T-helper 17 cell (primary cell): ENCODE measurements at places on chromosomes 6 and 20.

GRCh38 chr20:51636123-51636522 is 93.6 kb upstream of the NFATC2 start:
- DNase-seq: no peak

- no peak for DNase-seq
These were observed 56.1 kb upstream of the STMND1 start for GRCh38 chr6:17045581-17046322.

GRCh38 chr6:506508-506907 is 115.0 kb downstream of the IRF4 start:
- DNase-seq: no peak

DNA sequence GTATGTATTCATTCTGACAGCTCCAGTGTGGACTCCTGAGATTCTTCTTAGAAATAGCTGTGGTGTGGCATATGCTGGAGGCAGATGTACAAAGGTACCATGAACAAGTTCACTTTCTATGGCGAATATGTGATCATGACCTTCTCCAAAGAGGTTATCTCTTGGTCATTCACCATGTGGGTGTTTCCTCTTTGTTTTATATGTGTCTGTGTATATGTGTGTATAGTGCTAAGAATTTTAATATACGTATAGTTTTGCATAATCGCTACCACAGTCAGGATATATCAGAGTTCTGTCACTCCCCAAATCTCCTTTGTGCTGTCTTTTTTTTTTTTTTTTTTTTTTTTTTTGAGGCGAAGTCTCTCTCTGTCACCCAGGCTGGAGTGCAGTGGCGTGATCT is 47.1 kb downstream of the PHACTR2 start:
- DNase-seq: no peak

DNA sequence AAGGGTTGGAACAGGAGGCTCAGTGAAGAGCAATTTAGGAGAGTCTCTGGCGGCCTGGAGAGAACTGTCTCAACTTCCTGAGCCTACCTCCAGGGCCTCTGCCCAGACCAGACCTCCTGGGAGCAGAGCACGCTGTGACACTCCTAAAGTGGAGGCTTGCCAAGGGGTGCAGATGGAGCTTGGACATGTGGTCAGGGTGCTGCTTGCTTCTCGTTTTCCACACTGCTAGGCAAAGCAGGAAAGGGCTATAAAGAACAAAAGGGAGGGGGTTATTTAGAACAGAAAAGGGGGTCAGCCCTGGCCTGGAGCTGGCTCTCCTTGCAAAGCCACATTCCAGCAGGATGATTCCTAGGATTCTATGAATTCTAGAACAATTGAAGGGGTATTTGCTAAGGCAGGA is 145.7 kb upstream of the GGTLC1 start:
- no peak for DNase-seq

DNA sequence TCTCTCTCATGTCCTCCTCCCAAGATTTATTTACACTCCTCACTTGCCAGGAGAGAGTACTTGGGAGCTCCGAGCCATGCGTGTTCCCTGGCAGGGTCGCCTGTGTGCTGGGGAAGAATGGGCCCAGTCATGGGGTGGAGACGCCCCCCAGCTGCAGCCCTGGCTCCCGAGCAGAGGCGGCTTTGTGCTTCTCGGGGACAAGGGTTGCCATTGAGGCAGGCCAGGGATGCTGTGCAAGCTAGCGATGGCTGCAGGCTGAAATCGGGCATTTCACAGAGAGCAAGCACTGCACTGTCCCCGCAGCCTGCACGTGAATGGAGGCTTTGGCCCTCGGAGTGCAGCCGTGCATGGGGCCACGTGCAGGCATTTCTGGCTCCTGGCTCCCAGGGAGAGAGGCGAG is 23.8 kb downstream of the PHACTR3 start:
- no peak for DNase-seq

GRCh38 chr6:166758136-166758704 is 131.2 kb upstream of the RPS6KA2 start:
- DNase-seq: no peak

- no peak for DNase-seq
These were observed 67.6 kb downstream of the MRPL14 start for GRCh38 chr6:44059359-44060346.

DNA sequence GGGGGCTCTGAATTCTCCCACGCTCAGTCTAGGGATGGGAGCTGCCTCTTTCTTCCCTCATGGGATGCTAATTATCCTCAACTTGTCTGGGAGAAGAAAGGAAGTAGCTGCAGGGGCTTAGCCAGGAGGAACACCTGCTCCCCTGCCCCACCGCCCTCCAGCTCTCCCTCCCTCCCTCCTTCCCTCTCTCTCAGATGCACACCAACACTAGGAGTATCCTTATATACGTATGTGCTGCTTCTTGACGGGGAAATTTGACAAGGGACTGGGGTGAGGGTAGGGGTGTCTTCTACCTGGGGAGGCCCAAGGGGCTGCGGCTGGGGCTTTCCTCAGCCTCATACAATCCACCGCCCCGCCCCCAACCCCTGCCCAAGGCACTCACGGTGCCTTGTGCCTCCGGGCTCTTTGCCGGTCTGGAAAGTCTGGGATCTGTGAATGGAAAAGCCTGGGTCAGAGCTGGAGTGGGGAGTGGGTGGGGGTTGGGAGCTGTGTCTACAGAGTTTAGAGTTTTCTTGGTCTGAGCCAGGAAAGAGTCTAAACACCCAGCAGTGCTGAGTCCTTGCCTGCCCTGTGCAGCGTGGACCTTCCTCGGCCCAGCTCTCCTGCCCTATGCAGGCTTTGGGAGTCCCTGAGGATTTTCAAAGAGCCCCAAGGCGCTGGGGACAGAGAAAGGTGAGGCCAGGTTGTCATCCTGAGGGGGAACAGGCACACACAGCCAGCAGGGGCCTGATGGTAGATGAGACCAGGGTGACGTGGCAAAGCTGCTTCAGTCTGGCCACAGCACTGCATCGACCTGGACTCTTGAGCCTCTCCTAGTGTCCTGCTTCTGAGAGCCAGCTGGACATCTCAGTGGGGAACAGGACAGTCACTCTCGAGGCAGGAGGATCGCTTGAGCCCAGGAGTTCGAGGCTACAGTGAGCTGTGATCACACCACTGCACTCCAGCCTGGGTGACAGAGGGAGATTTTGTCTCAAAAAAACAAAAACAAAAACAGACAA is 29.3 kb upstream of the EMILIN3 start:
- DNase-seq: no peak
